Psoas muscle (tissue), 8 donors: ENCODE measurements at places on chromosomes 2 and 18. TPM values are rescaled to one million over a fixed set of nuclear protein-coding genes. Genes with fewer than 3 reads are reported as not detected.
A peak's percentile ranks its signal among the peaks of the same experiment; 100 is the strongest.

TRPM8 gene
- not detected for total RNA-seq

DNA sequence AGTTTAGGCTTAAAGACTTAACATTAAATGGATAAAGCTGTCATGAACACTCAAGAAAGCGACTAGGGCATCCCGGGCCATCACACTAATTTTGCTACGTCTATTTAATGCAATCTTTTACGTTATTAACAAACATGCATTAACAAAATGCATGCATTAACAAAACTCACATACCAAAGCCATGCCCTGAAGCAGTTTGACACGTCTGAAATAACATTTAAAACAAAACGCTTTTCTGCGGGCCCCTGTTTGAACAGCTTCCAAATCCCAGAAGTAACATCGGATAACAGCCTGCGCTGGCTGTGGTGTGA is 458 bp downstream of the B4GALT6 start:
- H3K4me3 ChIP-seq: peak overlapping the region; percentile 70
- H3K27ac ChIP-seq: peak overlapping the region; percentile 79
- H3K36me3 ChIP-seq: no peaks in the 10 kb centered on the region

DNA sequence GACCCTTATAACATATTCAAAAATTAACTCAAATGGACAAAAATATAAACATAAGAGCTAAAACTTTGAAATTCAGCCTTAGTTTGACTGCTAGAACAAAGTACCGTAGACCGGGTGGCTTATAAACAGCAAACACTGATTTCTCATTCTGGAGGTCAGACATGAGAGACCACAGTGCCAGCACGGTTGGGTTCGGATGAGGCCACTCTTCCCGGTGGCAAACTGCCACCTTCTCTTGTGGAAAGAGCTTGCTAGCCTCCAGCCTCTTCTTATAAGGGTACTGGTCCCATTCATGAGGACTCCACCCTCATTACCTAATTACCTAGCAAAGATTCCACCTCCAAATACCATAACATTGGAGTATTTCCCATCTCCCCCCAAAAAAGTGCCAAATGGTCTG is 91.3 kb downstream of the FAM210A start:
- H3K36me3 ChIP-seq: no peaks in the 10 kb centered on the region
- no peak overlapping the region for H3K27ac ChIP-seq
- no peak overlapping the region for H3K4me3 ChIP-seq
- no peak for DNase-seq

DNA sequence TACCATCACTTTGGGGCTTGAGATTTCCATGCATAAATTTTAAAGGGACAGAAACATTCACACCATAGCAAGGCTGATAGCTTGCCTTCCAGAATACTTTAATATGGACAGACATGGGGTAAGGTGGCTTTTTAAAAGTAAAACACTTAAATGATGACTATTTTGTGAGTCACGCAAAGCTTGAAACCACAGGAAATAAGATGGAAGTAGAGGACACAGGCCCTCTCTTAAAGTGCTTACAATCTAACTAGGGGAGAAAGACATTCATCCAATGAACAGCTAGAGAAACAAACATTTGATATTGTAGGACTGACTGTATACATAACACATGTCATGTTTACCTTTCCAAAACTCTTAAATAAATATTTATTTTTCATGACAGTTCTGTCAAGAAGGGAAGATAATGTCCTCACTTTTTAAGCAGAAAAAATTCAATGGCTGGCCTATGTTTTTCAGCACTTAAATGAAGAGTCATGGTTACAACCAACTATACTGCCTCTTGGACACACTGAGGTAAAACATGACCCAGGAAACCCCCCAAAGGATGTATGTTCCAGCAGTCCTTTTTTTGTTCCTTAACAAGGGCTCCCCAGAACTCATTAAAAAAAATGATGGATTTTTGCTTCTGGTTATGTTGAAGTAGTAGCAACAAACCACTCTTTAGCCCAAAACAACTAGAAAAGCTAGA is 120.0 kb upstream of the RBMS1 start:
- H3K27ac ChIP-seq: no peak overlapping the region
- H3K4me1 ChIP-seq: no peaks in the 10 kb centered on the region
- no peaks in the 10 kb centered on the region for H3K27me3 ChIP-seq
- H3K36me3 ChIP-seq: no peaks in the 10 kb centered on the region

DNA sequence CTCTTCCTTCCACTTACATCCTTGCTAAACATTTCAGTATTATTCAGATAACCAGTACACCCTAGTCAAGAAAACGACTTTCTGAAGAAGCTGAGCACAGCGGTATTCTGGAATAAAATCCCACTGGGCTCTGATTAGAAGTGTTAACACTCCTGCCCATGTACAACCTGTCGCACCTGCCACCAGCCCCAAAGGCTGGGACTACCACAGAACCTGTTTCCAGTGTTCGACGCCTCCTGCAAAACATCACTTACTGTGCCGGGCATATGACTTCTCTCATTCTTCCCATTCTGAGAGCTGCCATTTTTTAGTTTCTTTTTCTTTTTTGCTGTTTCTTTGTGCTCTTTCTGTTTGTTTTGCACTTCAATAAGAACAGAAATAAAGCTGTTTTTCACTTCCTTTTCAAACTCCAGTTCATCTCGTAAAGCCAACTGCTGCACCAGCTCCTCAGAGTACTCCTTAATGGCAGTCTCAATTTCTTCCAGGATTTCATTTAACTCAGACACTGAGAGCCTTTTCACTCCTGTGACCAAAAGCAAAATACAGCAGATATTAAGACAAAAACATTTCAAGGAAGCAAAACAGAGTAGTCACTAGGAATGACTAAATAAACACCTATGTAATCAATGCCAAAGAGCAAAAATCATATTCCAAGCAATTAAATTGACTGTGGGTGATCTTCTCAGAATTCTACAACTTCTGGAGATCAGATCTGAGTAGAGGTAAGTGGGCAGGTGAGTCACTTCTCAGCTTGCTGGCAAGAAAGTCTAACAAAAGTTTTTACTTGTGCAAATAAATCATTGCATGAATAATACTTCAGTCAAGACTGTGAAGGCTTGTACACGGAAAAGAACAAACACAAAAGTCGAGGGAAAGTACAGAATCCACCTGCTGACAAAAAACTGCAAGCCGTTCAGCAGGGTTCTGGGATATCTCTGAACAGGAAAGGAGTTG is 19.3 kb downstream of the FEZ2 start:
- peaks cover 38% of the 10 kb centered on the region for H3K4me1 ChIP-seq
- DNase-seq: no peak
- peaks cover 9% of the 10 kb centered on the region for H3K36me3 ChIP-seq
- no peak overlapping the region for H3K4me3 ChIP-seq

DNA sequence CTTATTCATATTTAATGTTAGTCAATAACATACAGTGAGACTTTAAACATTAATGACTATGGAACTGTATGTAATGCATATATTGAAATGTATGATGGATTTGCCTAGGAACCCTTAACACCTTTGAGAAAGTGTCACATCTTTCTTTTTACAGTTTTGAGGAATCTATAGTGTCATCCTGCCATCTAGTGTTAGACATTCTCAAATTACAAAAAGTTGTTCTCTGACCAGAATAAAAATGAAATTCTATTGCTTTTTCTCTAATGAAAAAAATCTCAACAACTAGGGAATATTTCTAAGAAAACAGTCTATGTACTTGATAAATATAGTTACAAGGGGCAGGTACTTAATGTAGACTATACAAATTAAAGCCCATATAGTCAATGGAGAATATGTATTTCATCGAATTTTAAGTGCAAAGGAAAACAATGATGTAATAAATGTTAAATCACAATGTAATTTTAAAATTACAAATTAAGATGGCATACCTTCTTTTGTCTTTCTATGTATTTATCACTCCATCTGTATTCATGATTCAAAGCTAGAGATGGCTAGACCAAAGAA is 5.1 kb upstream of the CALCRL start:
- no peaks in the 10 kb centered on the region for H3K4me1 ChIP-seq
- H3K27ac ChIP-seq: no peak overlapping the region
- H3K4me3 ChIP-seq: no peak overlapping the region
- H3K36me3 ChIP-seq: no peaks in the 10 kb centered on the region

SNORC gene
- total RNA-seq: 0.57 TPM

GAL3ST2 gene
- not detected for total RNA-seq

DNA sequence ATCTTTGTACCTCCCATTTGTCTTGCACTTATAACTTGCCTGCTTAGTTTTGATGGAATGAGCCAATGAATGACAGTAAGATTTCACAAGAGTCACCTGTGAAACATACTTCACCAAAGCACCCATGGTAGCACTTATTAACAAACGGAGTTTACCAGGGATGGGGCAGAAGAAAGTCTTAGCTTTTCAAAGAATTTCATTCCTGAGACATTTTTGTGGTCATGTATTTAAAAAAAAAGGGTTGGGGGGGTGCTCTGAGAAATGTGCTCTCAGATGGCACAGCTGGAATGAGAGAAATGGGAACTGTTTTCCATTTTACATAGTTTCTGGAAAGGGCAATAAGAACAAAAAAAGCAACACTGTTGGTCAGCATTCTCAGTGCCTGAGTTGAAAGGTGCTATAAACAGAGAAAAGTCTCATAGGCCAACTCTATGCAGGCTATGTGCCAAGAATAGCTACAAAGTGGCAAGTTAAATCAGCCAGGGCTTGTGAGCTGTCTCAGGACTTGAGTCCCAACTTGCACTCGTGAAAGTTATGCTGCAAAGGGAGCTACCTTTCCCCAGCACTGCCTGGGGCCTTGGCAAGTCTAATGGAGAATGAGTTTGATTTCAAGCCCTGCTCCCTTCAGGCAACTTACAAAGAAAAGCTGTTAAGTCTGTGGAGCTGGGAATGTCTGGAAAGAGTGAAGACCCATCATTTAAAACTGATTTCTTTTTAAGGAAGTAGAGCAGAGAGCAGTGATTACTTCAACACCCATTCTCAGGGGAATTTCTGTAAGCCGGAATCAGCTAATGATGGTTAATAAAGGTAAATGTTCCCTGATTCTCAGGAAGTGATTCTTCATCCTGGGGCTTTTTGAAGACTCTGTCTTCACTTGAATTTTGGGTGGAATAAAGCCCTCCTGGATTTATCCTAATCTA is 170.6 kb downstream of the SLC8A1 start:
- H3K27ac ChIP-seq: peak overlapping the region; percentile 67
- H3K4me3 ChIP-seq: no peak overlapping the region
- peaks cover 44% of the 10 kb centered on the region for H3K4me1 ChIP-seq
- H3K27me3 ChIP-seq: no peaks in the 10 kb centered on the region
- no peaks in the 10 kb centered on the region for H3K36me3 ChIP-seq

SETBP1 gene
- total RNA-seq: 19.5 TPM

- H3K4me3 ChIP-seq: no peak overlapping the region
- H3K4me1 ChIP-seq: peaks cover 16% of the 10 kb centered on the region
- no peaks in the 10 kb centered on the region for H3K36me3 ChIP-seq
These were observed 102.4 kb downstream of the VAPA start for GRCh38 chr18:10015941-10016819.

GAREM1 gene
- 9.7 TPM for total RNA-seq

LRRC30 gene
- 1.5 TPM for total RNA-seq

DNA sequence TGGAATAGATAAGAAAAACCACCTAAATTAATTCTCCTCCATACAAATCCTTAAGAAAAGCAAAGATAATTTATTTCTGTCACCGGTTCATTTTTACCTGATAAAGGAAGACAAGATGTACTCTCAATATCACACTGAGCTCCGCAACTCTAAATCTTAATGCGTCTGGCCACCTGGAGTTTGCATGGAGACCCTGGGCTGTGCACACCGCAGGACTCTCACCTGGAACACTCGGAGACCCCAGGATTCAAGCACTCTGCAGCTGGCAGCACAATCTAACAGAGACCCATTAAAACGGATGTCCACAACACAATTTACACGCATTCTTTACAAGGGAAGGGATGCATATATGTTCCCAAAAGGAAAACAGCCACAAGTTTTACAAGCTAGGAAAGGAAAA is 72.2 kb downstream of the ZNF516 start:
- H3K27ac ChIP-seq: no peak overlapping the region
- H3K4me3 ChIP-seq: no peak overlapping the region
- peaks cover 13% of the 10 kb centered on the region for H3K4me1 ChIP-seq
- DNase-seq: no peak

SLC19A3 gene
- 0.69 TPM for total RNA-seq

- no peak overlapping the region for H3K27ac ChIP-seq
- no peak overlapping the region for H3K4me3 ChIP-seq
- H3K36me3 ChIP-seq: no peaks in the 10 kb centered on the region
- H3K27me3 ChIP-seq: peaks cover 1% of the 10 kb centered on the region
- DNase-seq: no peak
These were observed 131.4 kb downstream of the CLIP4 start for GRCh38 chr2:29246383-29247300.

SLC4A5 gene
- total RNA-seq: 1.8 TPM
